ENCODE measurements at places on chromosomes 4 and X. TPM values are rescaled to one million over a fixed set of nuclear protein-coding genes. Genes with fewer than 3 reads are reported as not detected.

DNA sequence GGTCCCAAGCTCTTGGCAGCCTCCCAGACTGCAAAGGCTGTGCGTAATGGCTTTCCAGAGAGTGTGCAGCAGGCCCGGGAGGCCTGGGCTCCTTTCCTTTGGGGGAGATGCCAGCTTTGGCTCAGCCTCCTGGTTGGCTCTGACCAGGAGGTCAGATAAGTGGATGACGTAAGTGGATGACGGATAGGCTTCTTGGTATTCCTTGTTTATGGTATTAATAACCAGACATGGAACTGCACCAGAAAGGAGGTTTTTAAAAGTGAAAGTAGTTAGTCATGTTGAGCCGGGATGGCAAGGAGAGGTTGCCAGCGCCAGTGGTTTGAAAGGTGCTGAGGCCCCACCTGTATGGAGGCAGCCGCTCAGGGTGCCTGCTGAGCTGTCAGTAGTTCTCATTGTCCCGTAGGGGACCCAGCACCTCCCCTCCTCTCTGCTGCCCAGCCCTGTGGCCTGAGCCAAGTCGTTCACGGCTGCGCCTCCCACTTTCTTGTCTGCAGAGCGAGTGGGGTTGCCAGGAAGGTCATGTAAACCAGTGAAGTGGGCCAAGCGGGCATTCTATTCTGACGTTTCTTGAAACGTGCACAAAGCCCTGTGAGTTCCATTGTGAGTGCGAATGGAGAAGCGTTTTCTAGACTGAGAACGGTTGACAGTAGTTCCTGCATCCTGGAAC, 28.7 kb upstream of the STOX2 start:
- H3K27me3 ChIP-seq: no peaks in the 10 kb centered on the region
- no peak overlapping the region for H3K27ac ChIP-seq
- H3K36me3 ChIP-seq: no peaks in the 10 kb centered on the region
- no peak for DNase-seq

DNA sequence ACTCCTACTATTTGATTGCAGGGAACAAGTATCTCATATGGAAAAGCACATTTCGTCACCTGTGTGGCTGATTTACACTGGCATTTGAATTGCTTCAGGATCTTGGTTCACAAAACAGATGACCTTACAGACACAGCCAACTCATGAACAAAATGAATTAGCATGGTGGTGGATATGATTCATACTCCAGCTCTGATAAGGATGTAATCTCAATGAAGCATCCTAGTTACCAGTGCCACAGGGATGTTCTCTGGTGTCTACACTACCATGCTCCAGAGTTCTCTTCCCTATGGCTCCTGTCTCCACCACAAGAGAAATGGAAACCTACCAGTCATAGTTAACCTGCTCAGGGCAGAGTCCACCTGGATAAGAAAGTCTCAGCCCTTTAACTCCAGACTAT, 40.7 kb downstream of the TEC start:
- no peak for DNase-seq
- H3K27me3 ChIP-seq: peaks cover 5% of the 10 kb centered on the region
- H3K4me3 ChIP-seq: no peak overlapping the region

The RNF175 gene
- 1.9 TPM for polyA plus RNA-seq

The MRPL1 gene
- 37.9 TPM for polyA plus RNA-seq

The SUPT20HL1 gene
- polyA plus RNA-seq: not detected

The XK gene
- not detected for polyA plus RNA-seq

- no peaks in the 10 kb centered on the region for H3K27me3 ChIP-seq
- no peak for DNase-seq
- H3K4me3 ChIP-seq: no peak overlapping the region
- H3K4me1 ChIP-seq: no peaks in the 10 kb centered on the region
- no peak overlapping the region for H3K27ac ChIP-seq
Measured at GRCh38 chrX:133523526-133523925, 108.2 kb upstream of the GPC4 start.

The GRPEL1 gene
- polyA plus RNA-seq: 36.3 TPM

The CNKSR2 gene
- polyA plus RNA-seq: 7.1 TPM

DNA sequence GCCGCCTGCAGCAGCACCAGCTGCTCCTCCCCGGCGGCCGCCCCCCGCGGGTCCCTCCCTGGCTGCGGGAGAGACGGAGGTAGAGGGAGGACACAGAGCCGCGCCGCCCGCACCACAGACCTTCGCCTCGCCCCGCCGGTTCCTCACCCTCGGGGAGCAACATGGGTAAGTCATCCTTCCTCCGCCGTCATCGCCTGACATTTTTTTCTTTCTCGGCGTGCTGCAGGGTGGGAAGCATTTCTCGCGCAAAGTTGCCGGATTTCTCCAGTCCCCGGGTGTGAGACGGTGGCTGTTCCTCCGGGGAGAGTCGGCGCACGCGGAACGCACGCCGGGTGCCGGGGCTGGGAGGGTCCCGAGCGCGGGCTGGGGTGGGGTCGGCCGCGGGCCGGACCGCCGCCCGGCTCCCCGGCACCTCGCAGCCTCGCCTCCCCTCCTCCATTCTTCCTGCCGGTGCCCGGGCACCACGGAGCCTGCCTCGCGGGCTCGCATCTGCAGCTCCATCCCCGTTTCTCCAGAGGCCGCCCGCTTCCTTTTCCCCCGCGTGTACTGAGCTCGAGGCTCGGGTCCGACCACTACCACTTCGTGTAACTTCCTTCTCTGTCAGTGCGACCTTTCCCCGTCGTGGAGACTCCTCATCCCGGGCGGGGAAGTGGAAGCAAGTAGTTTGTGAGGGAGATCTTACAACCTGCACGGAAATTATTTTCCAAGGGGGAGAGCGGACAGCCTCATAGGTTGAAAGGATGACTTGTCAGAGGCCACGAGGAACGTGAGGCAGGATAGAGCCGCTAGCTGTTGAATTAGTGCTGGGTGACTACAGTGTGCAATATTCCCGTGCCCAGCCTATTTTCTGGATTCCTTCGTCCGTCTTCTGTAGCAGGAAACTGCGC, 464 bp downstream of the RAP1GDS1 start:
- H3K27me3 ChIP-seq: no peaks in the 10 kb centered on the region
- H3K4me1 ChIP-seq: peaks cover 50% of the 10 kb centered on the region
- peak overlapping the region; percentile 96 for H3K4me3 ChIP-seq

The DUSP21 gene
- polyA plus RNA-seq: not detected

- H3K27me3 ChIP-seq: no peaks in the 10 kb centered on the region
- no peaks in the 10 kb centered on the region for H3K4me1 ChIP-seq
- DNase-seq: no peak
- H3K36me3 ChIP-seq: no peaks in the 10 kb centered on the region
- H3K4me3 ChIP-seq: no peak overlapping the region
Measured at GRCh38 chr4:24303926-24304325, 280.4 kb downstream of the DHX15 start.

DNA sequence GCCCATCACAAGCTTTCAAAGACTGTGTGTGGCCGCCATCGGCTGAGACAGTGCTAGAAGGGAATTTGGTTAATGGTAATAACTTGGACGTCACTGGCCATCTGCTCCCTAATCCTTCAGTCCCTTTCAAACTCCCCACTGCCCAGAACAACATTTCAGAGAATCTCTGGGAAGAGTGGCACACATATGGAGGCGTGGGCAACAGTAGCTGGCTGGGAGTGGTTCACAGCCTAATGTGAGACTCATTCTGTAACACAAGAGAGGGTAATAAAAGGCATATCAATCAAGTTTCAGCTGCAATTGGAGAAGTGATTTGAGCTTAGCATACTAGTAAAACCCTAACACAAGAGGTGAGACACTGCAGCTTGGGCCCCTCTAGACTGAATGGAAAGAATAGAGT, 15.4 kb downstream of the SMIM10 start:
- peaks cover 13% of the 10 kb centered on the region for H3K4me1 ChIP-seq
- H3K36me3 ChIP-seq: no peaks in the 10 kb centered on the region
- no peaks in the 10 kb centered on the region for H3K27me3 ChIP-seq
- no peak for DNase-seq
- no peak overlapping the region for H3K27ac ChIP-seq

DNA sequence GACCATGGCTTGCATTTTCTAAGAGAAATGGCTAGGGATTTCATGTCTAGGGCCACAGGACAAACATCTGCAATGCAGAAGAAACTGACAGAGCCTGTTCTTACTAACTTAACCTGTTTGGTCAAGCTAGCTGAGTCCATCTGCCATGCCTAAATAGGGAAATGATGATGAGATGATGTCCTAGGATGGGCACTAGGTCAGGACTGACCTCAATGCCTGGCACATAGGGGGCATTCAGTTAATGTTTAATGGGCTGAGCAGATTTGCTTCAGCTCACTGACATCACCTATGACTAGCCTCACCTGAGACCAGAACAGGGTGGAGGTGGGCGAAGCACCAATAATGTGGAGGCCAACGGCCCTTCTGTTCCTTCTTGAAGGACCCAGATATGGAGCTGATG, 174.2 kb upstream of the SCML1 start:
- no peak overlapping the region for H3K4me3 ChIP-seq
- H3K27me3 ChIP-seq: no peaks in the 10 kb centered on the region
- peaks cover 5% of the 10 kb centered on the region for H3K4me1 ChIP-seq
- no peaks in the 10 kb centered on the region for H3K36me3 ChIP-seq

GRCh38 chr4:13866881-13867280, 239.4 kb upstream of the BOD1L1 start:
- H3K27ac ChIP-seq: no peak overlapping the region
- no peak overlapping the region for H3K4me3 ChIP-seq
- DNase-seq: no peak
- H3K36me3 ChIP-seq: no peaks in the 10 kb centered on the region
- no peaks in the 10 kb centered on the region for H3K4me1 ChIP-seq

DNA sequence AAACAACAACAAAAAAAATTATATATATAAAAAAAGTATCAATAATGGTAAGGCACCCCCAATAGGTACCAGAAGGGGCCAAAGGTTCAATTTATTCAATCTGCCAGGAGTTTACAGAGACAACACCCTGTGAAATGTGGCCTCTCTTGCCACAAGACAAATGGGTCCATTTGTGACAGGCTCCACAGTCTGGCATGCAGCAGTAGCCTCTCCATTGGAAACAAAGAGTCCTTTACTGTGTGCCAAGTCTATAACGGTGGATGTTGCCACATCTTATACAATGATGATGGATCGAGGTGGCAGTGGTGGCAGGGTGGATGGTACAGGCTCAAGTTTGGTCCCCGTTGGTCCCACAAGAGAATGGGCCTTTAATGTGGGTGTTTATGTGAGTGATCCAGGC, 70.1 kb upstream of the SH3RF1 start:
- no peak overlapping the region for H3K4me3 ChIP-seq
- H3K27me3 ChIP-seq: no peaks in the 10 kb centered on the region
- DNase-seq: no peak
- no peaks in the 10 kb centered on the region for H3K36me3 ChIP-seq
- H3K27ac ChIP-seq: no peak overlapping the region

The ARR3 gene
- not detected for polyA plus RNA-seq

The TMEM144 gene
- not detected for polyA plus RNA-seq

The HPGDS gene
- not detected for polyA plus RNA-seq

DNA sequence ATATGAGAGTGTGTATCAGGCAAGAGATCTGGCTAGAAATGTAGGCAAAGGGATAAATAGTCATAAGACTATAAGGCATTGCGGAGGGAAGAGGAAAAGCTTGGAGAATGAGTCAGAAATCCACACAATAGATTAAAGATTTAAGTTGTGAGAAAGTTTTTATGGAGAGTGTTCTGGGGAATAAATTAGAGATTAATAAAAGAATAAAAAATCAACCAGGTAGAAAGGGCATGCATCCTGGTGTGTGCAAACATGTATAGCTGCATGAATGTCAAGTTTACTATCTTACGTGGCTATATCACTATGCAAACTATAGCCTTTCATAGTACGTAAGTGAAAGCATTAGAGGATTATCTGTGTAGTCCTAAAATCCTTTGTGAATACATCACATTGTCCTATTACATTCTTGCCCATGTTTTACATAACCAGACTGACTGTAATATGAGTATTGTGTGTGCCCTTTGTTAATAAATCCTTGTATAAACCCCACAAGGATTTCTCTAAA, 36.9 kb downstream of the SNCA start:
- peaks cover 5% of the 10 kb centered on the region for H3K27me3 ChIP-seq
- DNase-seq: no peak
- H3K4me3 ChIP-seq: no peak overlapping the region
- no peaks in the 10 kb centered on the region for H3K4me1 ChIP-seq

The GLRA2 gene
- polyA plus RNA-seq: not detected

DNA sequence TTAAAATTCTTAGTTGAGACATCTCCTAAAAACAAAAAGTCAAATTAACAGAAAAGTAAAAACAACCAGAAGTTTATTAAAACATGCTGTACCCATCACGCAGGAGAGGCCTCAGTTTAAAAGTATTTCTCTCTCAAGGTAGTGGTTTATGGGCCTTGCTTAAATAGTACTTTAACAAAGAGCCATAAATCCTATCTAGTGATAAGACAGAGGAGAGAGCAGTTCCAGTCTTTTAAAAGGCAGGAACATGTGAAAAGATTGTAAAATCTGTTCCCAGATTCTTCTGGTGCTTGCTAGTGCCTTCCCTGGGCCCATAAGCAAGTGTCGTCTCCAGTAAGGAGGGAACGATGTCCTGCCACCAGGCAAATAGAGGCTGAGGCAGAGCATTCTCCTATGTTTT, 476.3 kb upstream of the ADGRL3 start:
- DNase-seq: no peak
- H3K4me1 ChIP-seq: no peaks in the 10 kb centered on the region
- H3K27ac ChIP-seq: no peak overlapping the region
- H3K4me3 ChIP-seq: no peak overlapping the region
- H3K36me3 ChIP-seq: no peaks in the 10 kb centered on the region

The HGFAC gene
- not detected for polyA plus RNA-seq

GRCh38 chr4:180493299-180493698, 1749.9 kb upstream of the TENM3 start:
- H3K36me3 ChIP-seq: no peaks in the 10 kb centered on the region
- no peak for DNase-seq
- H3K4me1 ChIP-seq: no peaks in the 10 kb centered on the region
- H3K4me3 ChIP-seq: no peak overlapping the region
- H3K27ac ChIP-seq: no peak overlapping the region

The AMOT gene
- polyA plus RNA-seq: 2.4 TPM

- DNase-seq: no peak
- no peak overlapping the region for H3K27ac ChIP-seq
- H3K4me1 ChIP-seq: peaks cover 3% of the 10 kb centered on the region
- H3K36me3 ChIP-seq: no peaks in the 10 kb centered on the region
- H3K27me3 ChIP-seq: peaks cover 3% of the 10 kb centered on the region
- no peak overlapping the region for H3K4me3 ChIP-seq
Measured at GRCh38 chr4:69888336-69888735, 28.4 kb upstream of the SULT1E1 start.

All from naive thymus-derived CD8-positive, alpha-beta T cell (primary cell).